GM18507 (cell line): ENCODE measurements at places on chromosomes 7 and 10.

- no peak for DNase-seq
Observed at GRCh38 chr10:2759233-2759632, 308.1 kb upstream of the PFKP start.

DNA sequence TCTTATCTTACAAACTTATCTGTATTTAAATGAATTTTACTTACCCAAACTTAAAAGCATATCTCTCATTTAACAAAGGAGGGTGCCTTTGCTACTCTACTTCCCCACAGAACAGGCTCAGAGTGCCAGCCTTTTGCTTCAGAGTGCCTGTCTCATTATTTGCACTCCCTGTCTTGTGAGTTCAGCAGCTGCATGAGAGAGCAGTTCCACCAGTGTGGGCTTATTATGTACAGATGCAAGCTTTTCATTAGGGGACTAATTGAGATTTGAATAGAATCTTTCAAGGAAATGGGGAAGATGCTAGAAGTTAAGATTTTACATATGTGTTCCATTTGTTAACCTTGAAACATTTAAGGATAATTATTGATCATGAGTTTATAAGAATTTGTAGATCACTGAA lies 310.2 kb upstream of the LRRN3 start:
- no peak for DNase-seq

DNA sequence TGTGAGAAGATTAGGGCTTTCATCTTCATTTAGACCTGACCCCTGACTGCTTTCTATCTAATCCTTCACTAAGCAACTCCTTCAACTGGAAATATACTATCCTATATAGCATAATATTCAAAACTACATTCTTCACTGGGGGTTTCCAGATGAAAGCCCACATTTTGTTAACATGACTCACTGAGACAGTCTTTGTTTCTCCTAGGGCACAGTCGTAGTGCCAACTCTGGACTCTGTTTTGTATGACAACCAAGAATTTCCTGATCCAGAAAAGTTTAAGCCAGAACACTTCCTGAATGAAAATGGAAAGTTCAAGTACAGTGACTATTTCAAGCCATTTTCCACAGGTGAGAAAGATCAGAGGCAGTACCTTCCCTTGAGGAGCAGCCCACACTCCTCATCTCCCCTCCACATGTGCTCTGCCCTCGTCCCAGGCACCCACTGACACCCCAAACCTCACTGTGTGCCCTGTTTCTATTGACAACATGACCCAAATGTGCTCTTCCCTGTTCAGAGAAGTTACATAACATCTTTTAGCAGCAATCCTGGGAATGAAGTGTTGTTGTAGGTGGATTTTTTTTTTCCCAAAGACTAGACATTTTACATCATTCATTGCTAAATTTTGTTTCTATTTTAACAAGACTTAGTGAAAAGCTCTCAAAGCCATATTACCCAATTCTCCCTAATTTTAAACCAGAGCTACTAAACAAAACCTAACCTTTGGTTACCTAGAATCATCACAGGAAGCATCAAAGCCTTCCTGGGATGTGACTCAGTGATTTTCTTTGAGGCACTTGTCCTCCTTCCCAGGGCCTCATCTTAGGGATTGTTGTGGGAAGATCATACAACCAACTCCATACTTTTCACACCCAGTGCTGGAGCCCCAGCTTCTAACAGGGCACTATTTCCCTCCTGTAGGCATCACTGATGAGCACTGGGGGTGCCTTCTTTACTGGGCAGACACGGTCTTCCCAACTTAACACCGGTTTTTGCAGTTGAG lies 10.7 kb downstream of the CYP2E1 start:
- DNase-seq = no peak

DNA sequence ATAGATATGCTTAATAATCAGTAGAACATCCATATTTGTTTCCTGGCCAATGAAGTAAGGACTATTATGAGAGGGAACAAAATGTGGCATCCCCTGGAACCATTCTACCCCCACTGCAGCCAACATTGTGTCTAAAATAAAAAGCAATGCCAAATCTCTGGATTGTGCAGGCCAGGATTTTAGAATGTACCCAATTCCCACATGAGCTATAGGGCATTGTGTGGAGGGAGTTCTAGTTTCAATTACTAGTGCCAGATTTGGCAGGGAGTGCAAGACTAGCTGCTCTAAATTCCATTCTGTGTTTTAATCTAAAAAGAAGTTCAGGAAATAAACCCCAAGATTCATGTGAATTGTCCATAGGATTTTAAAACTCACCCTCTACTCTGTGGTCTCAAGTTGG lies 112.3 kb downstream of the HGF start:
- DNase-seq = no peak

DNA sequence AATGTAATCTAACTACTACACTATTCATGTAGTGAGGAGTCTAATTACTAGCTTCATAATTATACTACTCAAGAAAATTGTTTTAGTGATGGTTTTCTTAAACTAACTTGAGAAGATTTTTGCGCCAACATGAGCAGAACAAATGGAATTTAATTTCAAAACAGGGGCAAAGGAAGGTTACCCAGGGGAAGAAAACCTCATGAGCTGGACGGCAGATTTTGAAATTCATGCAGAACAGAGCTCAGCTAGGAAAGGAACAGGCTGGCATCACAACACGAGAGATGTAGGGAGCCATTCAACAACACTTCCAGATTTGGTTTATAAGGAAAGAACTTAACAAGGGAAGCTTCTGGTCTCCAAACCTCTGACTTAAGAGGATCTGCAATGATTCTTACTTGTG lies 235.3 kb upstream of the PRKCQ start:
- no peak for DNase-seq

DNA sequence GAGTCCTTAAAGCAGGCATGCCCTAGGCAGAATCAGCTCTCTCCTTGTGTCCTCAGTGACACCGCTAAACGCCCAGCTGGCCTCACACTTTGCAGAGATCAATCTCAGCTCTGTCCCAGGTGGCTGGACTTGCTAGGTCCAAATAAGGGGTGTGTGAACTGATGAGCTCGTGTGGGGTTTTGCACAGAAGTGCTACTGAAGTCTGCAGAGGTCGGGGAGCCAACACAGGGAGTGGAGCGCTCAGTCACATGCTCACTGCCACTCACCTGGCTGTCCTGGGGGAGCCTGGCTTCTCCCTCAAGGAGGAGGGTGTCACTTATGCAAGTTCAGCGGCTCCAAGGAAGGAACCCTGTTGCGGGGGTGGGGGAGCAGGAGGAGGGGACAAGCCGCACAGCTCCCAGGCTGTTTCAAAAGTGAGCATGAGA lies 2.0 kb downstream of the ELN start:
- DNase-seq = no peak

DNA sequence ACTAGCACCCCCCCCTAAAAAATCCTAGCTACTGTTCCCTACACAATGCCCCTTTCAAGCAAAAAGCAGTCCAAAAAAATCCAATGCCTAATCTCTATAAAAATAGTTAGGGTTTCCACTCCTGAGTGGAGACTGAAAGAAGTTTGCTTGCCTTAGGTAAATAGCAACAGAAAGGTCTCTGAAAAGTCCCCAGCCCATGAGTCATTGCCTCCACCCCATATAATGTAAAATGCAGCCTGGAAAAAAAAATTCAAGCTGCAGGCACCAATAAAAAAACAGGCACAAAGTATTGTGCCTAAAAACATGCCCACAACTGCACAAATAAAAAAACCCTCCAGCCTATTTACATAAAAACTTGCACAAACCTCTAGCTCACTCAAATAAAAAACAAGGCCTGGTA lies 47.5 kb downstream of the ZNF680 start:
- no peak for DNase-seq

DNA sequence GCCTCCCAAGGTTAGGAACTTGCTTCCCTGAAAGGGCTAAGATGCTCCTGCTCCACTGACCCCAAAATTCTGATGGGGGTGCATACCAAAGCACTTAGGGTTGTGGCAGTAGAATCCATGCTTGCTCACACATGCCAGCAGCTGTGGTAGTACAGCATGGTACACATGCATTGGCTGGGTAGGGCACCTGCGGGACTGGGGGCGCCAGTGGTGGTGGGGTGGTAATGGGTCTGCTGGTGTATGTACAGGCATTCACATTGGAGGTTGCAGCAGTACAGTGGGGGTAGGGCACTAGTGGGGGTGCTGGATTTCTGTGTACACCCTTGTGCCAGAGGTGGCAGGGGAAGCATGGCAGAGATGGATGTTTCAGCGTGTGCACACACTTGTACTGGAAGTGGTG lies 72.3 kb upstream of the TAS2R16 start:
- no peak for DNase-seq
